ENCODE measurements at places on chromosomes 16 and 17.
A peak's percentile ranks its signal among the peaks of the same experiment; 100 is the strongest.

- DNase-seq, result peak; percentile 75
These were observed 805 bp upstream of the ORAI3 start for GRCh38 chr16:30947859-30948666.

GRCh38 chr17:50689251-50689650 is 18.5 kb downstream of the ANKRD40 start:
- no peak for DNase-seq

DNA sequence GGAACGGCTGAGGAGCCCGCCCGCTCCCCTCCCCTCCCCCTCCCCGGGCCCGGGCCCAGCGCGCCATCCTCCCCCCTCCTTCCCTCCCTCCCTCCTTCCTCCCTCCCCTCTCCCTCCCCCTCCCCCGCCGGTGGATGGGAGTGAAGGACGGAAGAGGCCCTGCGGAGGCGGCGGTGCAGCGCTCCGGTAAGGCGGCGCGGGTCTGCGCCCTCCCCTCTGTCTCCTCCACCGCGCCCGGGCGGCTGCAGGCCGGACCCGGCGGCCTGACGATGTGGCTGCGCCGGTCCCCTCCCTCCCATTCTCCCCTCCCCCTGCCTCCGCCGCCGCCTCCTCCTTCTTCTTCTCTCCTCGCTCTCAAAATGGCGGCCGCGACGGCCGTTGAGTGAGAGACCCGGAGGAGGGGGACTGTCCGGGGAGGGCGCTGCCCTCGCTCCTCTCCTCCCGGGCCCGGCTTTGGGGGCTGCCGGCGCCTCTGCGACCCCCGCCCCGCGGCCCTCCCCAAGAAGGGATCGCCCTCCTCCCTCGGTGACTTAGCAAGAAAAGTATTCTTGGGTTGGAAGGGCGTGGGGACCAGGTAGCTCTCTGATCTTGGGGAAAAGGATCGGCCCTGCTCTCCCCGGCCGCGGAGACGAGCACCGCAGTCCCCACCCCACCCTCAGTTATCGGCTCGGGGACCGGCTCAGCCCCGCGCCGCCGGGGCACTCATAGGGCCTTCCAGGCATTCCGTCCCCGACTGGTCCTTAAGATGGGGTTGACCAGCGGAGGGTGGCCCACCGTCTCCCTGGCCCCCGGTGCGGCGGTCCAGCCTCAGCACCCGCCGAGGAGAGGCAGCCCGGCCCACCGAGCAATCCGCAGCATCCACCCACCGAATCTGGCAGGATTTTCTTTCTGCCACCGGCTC is 617 bp downstream of the PAFAH1B1 start:
- DNase-seq, result no peak

DNA sequence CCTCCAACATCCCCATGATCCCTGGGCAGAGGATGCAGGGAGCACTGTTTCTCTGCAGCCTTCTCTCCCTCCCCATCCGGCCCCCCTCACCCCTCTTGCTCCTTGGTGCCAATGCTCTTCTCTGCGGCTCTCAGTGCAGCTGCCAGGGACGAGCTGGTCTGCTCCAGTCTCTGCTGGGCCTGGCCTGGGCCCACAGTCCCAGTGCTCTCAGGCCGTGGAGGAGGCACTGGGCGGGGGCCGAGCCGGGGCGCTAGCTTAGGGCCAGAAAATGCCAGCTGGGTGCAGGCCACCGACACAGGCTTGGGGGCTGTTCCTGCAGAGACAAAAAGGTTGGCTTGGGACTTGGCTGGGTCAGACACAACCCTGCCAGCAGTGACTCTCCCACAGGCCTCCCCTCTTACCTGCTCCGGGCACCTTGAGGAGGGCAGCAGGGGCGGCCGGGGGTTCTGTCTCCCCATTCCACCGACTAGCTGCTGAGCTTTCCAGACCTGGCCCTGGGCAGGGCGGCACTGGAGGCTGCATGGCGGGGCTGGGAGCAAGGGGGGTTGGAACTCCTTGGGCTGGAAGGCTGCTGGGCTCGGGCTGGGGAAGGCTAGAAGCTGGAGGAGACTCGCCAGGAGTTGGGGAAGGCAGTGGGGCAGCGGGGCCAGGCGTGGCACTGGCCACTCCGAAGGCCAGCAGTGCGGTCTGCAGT is 13.8 kb downstream of the CASKIN2 start:
- no peak for DNase-seq

- DNase-seq, result no peak
These were observed 38.7 kb upstream of the ZNF750 start for GRCh38 chr17:82878527-82878926.

- DNase-seq, result no peak
These were observed 203.8 kb upstream of the HSBP1 start for GRCh38 chr16:83603723-83604570.

- peak; percentile 46 for DNase-seq
These were observed 274.6 kb upstream of the HSBP1 start for GRCh38 chr16:83533193-83533592.

DNA sequence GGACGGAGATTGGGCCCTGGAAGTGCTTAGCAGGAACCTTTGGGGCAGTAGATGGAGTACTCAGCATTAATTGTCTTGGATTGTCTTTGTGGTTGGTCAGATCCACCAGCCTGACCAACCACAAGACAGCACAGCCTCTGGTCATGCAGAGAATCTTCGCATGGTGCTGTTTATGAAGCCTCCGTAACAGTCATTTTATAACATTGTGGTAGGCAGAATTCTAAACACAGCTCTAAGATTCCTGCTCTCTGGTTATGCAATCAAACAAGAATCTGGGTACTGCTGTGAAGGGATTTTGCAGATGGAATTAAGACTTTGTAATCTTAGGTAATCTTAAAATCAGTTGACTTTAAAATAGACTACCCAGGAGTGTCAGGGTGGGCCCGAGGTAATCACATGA is 312.2 kb upstream of the GOT2 start:
- DNase-seq, result no peak

GRCh38 chr16:89583197-89583894 is 7.8 kb downstream of the CPNE7 start:
- DNase-seq, result no peak

- DNase-seq, result no peak
These were observed 101.4 kb downstream of the PITPNC1 start for GRCh38 chr17:67478401-67479041.

DNA sequence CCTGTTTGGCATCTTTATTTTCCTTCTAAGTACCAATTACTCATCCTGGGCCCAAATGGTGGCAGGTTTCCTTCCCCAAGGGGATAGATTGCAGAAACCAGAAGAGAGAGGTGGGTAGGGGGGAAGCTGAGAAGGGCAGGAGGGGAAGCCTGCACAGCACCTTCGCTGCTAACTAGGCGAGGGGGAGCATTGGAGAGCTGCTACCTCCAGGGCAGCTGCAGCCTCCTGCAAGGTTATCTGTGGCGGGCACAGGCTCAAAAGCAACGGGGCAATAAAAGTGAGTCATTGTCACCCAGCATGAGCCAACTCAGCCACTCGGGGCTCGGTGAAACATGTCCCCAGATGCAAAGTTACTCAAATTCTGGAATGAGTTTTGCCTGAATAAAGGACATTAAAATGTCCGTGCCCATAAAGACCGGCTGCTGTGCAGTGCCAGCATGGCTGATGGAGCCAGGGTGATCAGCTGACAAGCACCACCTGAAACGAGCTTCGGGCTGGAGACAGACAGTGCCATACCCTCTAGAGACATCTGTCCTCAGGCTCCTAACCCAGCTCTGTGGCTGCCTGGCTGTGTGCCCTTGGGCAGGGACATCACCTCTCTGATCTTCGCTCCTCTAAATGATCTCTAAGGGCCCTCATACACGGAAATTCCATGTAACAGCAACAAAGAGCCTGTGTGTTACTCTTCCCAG is 68.1 kb upstream of the GRIN2A start:
- DNase-seq, result no peak
